ENCODE measurements at places on chromosomes 5 and 9.

DNA sequence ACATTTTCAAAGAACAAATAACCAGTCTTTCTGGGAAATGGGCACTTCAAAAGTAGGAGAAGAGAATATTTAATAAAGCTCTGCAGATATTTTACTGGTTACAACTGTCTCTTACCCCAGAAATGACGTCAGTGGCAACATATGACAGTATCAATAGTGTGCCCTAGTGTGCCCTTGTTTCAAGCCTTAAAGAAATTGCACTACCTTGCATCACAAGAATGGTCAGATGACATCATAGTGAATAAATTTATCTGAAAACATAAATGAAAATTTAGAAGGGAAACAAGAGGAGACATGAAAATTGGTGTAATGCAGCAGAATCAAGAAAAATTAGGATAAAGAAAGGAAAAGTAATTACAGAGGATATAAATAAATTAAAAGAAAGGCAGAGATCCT lies 176.7 kb downstream of the GNAQ start:
- no peak for DNase-seq

GRCh38 chr5:67857502-67857901 lies 358.1 kb upstream of the PIK3R1 start:
- DNase-seq: no peak

- peak; percentile 75 for DNase-seq
These were observed 992 bp upstream of the RPP25L start for GRCh38 chr9:34612788-34613390.

DNA sequence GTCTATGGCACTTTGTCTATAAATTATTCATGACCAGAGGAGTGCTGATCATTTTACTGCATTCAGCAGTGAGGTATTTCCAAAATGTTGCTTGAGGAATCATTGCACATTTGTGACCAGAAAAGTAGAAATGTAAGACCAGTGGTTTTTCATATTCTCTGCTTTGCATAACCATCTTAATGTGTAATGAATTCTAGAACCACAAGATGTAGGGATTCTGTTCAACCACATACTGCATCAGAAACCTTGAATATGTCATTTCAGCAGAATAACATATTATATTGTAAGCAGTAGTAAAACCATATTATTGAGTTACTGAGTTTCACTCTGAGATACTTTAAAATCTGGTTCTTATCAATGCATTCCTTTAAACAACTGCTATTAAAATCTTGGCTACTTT lies 1243.4 kb downstream of the MAT2B start:
- no peak for DNase-seq

DNA sequence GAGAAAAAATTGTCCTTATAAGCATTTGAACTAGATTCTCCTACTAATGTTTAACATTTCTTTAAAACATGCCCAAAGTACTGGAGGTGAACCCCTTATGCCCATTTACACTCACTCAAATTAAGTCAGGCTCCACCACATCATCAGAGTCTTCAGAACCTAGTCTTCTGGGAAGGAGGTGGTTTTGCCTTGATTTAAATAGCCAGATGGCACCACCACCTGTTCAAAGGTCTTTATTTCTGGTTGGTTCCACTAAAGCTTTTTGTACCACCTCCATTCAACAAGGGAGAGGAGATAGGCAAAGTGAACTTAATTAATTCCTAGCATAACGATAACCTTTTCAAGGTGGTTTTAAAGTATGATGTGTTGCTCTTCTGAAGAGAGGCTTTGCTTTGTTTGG lies 189.5 kb downstream of the SLF1 start:
- DNase-seq: no peak

GRCh38 chr9:13149454-13149853 lies 130.0 kb downstream of the MPDZ start:
- no peak for DNase-seq

DNA sequence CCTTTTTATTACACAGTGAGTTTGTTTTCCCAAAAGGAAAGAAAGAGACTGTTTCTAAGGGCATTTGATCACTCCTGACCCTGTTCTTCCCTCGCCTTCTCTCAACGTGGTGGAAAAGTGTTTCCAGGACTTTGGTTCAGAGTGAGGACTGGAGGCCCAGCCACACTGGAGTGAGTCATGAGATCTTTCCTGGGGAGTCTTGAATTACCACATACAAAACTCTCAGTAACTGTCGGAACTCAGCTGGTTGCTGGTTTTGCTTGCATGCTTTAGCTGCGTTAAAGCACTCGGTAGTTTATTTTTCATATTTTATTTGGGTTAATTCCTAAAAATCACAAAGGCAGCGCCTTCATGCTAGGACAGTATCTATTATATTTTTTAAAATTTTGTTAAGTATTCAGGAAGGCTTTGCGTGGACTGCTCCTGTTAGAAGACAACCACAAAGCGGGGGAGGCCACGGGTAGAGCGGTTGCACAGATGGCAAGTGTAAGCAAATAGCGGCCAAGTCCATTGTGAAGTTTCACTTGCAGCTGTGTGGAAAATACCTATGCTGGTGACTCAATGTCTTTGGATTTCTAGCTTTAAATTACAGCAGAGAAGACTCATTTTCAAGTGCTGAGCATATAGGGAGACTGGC lies 77.7 kb downstream of the ARSB start:
- DNase-seq: peak; percentile 81

DNA sequence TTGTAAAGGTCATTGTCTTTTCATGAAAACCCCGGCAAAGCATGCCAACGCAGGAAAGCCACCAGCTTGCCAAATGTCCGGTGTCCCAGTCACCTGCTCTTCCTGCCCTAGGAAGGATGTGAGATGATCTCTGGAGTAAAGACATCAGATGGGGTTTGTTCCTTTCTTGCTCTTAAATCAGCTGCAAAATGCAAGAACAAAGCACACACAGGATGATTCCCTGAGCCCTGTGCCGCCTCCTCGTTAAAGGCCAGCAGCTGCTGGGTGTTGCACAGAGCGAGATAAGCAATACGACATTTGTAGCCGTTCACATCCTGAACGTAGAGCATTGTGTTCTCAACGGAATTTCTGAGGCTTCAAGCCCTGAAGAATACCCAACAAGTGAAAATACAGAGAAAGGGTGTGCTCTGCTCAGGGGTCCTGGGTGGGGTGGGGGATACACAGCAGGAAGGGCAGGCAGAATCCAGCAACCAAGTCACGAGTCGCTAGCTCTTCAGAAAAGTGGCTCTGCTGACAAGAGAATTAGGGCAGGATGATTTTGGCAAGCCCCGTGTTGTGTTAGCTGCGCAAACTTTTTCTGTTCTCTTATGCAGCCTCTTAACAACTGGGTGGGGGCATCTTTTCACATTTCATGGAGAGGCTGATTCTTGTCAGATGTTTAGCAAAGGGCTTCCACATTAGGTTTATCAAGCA lies 229.2 kb upstream of the MAP3K1 start:
- peak; percentile 32 for DNase-seq

- DNase-seq: no peak
These were observed 27.6 kb downstream of the AP3S1 start for GRCh38 chr5:115869256-115869795.

DNA sequence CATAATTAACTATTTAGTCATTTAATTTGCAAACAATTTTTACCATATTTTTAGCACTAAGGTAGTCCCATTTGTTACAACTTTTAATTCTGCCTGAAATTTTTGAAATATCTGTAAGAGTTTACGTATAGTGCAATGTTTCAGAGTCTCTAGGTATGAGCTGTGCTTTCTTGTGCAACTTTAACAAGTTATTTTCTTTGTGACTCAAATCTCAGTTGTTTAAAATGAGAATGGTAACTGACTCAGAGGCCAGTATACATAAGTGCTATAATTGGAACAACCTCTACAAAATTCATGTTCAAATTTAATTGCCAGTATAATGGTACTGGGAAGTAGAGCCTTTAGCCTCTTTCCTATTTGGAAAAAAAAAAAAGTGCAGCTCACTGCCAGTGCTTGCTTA lies 14.2 kb upstream of the ZNF883 start:
- no peak for DNase-seq

GRCh38 chr5:74094096-74094781 lies 468.2 kb downstream of the ARHGEF28 start:
- DNase-seq: peak; percentile 40

GRCh38 chr5:2744485-2744884 lies 7.0 kb downstream of the IRX2 start:
- no peak for DNase-seq

GRCh38 chr9:698276-698675 lies 143.2 kb upstream of the DMRT1 start:
- DNase-seq: no peak

GRCh38 chr5:136028782-136029742 lies at the start of gene TGFBI:
Gene TGFBI (plus strand): TSS chr5:136028988. CDS start chr5:136029056, 68 bp downstream.
- DNase-seq: peak; percentile 62

GRCh38 chr5:110082863-110083262 lies 393.1 kb downstream of the MAN2A1 start:
- DNase-seq: no peak

GRCh38 chr5:179271821-179272325 lies 73.4 kb downstream of the ADAMTS2 start:
- no peak for DNase-seq

- DNase-seq: no peak
These were observed 18.1 kb downstream of the PITX1 start for GRCh38 chr5:135015942-135016341.

GRCh38 chr5:72006361-72006760 lies 100.9 kb upstream of the MAP1B start:
- no peak for DNase-seq

GRCh38 chr9:89593727-89594427 lies 10.9 kb upstream of the GADD45G start:
- peak; percentile 64 for DNase-seq

GRCh38 chr9:116430849-116431248 lies 256.3 kb upstream of the TRIM32 start:
- DNase-seq: no peak

DNA sequence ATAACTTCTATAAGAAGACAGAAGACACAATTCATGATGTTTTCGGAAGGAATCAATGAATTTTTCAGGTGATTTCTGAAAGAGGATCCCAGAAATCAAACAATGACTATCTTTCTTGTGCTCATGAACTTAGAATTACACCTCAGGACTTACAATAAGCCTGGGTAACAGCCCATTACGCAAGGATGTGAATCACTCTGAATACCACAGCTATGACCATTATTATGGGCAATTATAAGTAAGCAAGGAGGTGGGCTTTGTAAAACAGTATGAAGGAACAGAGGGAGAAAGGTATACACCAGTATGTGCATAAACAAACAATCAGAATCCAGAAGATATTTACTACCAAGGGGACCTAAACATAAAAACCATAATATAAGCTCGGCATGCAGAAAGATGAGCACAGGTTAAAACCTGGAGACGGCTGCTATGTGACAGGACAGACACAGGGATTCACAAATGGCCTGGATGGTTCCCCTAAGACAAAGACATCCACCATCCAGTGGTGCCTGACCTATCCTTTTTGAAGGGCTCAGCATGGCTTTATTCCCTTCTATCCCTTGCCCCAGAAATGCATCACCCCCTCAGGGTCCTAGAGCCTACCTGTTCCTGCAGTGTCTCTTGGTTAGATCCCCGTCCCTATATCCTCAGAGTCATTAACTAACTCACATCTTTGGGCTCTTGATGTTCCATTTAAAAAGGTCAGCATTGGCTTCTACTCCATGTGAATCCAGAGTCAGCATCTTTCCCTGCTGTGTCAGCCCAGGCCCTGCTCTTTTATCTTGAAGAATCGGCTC lies 21.8 kb upstream of the PPP2CA start:
- no peak for DNase-seq

DNA sequence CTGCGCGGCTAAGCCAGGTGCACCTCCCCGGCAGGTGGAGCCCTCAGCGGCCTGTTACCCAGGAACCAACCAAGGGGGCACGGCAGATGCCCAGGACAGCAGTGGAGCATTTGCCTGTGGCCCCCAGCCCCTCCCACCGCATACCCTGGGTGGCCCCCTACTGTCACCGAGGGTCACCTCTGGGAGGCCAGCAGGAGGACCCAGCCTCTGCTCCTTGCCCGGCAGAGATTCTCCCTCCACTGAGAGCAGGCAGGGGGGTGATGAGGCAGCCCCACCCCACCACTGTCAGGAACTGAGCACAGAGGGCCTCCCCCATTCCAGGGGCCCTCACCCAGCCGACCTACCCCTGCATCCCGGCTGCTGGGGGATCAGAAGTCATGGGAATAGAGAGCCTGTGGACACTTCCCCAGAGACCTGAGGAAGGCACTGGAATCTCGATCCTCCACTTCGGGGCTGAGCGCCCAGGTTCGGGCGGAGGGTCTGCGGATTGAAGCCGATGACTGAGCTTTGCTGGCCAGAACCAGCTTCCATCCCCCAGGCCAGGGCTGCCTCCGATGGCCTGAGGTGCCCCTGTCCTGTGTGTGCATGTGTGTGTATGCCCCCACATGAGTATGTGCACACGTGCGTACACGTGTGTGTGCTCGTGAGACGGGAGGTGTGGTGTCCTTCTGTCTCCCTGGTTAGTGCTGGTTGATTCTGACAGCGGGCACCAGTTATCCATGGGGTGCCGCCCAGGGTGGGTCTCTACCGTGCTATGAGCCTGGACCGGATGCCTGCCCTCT lies at the start of gene QRFP:
Gene QRFP, minus strand, starts transcription at position 580 of the 782 bp plus-strand sequence. CDS start 2,974 bp downstream, outside the sequence.
- DNase-seq: no peak

- DNase-seq: no peak
These were observed 170.6 kb upstream of the HAPLN1 start for GRCh38 chr5:83891261-83891660.

DNA sequence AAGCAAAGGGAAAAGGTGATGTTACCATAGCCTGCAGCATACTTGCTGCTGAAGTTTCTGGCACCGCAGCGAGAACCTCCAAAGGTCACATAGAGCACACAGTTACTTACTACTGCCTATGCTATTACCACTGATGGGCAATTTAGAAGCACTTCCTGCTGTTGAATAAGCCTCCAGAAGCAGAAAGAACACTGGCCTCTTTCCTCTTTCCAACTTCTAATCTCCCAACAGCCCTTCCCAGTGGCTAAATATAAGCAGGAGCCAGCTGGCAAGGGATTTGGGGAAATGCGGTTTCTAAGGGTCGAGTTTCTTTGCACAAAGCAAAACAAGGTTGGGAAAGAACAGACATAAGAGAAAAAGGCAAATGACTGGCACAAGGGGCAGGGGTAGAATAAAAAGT lies 669.2 kb upstream of the ACO1 start:
- DNase-seq: no peak

DNA sequence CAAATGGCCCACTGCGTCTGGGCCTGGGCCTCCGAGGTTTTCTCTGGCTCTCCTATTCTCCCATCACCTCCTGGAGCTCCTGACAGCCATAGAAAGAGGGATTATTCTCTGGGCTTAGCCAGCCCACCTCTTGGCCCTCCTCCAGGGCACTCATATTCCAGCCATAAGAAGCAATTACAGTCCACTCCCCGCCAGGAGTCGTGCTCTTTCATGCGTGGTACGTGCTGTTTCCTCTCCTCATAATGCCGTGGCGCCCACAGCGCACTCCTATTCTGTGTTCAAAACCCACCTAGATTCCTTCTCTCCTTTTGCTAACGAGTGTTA lies 240.8 kb upstream of the ZNF462 start:
- no peak for DNase-seq

GRCh38 chr5:72621576-72621975 lies 114.4 kb upstream of the ZNF366 start:
- no peak for DNase-seq

All from common myeloid progenitor, CD34-positive (primary cell).